ENCODE measurements at places on chromosomes 11 and 22. TPM values are rescaled to one million over a fixed set of nuclear protein-coding genes. Genes with fewer than 3 reads are reported as not detected.

POTEH gene
- not detected for total RNA-seq

GRCh38 chr22:25048659-25049647 lies 96.4 kb downstream of the KIAA1671 start:
- peak; percentile 49 for DNase-seq

OR8A1 gene
- total RNA-seq, result not detected

PANX2 gene
- not detected for total RNA-seq

GRCh38 chr22:26399289-26399688 lies 29.8 kb upstream of the ASPHD2 start:
- DNase-seq, result no peak

CNIH2 gene
- 1.8 TPM for total RNA-seq

GRCh38 chr11:133977067-133977677 lies 20.4 kb upstream of the IGSF9B start:
- DNase-seq, result no peak

DNA sequence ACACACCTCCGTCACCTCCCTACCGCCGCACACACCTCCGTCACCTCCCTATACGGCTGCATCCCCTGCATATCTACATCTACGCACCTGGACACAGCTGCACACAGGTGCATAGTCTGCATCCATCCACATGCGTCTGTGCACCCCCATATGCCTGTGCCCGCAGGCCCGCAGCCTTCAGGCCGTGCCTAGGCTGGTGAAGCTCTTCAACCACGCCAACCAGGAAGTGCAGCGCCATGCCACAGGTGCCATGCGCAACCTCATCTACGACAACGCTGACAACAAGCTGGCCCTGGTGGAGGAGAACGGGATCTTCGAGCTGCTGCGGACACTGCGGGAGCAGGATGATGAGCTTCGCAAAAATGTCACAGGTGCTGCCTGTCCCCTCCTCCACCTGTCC lies 4.8 kb downstream of the PKP3 start:
- DNase-seq, result no peak

GRCh38 chr11:22807855-22808570 lies 21.6 kb downstream of the SVIP start:
- DNase-seq, result no peak

WT1 gene
- total RNA-seq, result not detected

GRCh38 chr22:46737105-46737975 lies 712 bp downstream of the CERK start:
- DNase-seq, result peak; percentile 57

- no peak for DNase-seq
These were observed 259.8 kb upstream of the ANO5 start for GRCh38 chr11:21933095-21933494.

CCDC188 gene
- total RNA-seq, result not detected

- DNase-seq, result no peak
These were observed 3.4 kb upstream of the MOGAT2 start for GRCh38 chr11:75714211-75714610.

DNA sequence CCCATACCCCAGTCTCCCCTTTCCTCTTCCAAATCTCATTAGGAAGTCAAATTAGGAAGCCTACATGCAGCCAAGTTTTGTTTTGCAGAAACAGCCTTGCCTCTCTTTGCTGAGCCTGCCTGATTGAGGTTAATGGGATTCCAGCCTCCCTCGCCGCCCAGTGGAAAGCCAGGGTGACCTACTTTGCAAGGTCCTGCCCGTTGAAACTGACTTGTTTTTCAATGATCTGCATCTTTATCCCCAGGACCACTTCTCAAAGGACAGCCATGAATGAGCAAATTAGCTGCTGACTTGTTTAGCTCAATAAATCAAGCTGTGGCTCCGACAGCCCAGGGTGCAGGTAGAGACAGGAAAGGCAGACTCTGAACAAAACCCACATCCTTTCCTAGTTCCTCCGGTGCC lies 110.4 kb downstream of the RRAS2 start:
- no peak for DNase-seq

DNA sequence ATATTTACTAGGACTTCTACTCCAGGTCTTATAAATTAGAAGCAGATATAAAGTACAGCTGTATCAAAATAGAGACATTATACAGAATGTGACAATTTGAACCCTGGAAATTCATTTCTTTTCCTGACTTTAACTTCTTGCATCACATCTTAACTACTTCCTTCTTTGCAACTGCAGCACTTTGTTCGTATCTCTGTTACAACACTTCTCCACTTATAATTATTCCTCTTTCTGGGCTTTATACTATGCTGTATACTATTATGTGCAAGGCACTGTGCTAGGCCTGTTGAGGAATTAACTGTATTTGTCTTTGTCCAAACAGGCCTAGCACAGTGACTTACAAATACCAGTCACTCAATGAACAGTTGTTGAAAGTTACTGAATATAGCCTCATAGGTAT lies 1.8 kb upstream of the SLC36A4 start:
- DNase-seq, result no peak

LMNTD2 gene
- total RNA-seq, result 7.0 TPM

DNA sequence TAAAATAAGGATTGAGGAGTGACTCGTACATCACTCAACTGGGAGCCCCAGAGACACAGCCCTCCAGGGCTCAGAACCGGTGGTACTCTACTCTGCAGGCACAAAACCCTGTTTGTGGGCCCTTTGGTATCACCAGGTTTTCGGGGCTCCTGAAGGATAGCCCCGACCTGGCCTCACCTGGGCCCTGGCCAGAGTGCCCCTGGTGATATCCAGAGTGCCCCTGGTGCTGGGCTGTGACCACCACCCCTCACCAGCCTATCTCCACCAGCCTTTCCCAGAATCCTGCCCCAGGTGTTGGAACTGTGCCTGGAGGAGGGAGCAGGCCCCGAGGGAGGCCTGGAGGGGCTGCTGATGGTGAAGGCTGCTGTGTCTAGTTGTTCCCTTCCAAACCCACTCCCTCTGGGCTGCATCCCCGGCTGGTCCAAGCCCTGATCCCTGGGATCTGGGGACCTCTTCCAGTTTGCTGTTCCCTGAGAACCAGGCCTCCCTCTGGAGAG lies 2.2 kb upstream of the GGT5 start:
- no peak for DNase-seq

CSRP3 gene
- total RNA-seq, result not detected

DNA sequence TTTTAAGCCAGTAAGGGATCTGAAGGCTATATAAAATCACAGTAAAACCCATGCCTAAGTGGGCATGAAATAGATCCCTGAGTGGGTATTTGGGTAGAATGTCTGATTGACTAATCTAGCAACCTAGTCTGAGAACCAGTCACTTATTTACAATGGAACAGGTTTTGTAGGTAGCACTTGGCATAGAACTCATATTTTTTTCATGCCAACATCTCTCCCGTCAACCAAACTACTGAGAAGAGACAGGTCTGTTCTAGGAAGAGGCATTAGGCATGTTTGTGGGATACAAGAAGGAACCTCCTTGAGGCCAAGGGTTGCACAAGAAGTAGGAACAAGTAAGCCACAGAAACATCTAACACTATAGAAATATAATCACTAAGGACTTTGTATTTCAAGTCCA lies 840.4 kb upstream of the TENM4 start:
- no peak for DNase-seq

DNA sequence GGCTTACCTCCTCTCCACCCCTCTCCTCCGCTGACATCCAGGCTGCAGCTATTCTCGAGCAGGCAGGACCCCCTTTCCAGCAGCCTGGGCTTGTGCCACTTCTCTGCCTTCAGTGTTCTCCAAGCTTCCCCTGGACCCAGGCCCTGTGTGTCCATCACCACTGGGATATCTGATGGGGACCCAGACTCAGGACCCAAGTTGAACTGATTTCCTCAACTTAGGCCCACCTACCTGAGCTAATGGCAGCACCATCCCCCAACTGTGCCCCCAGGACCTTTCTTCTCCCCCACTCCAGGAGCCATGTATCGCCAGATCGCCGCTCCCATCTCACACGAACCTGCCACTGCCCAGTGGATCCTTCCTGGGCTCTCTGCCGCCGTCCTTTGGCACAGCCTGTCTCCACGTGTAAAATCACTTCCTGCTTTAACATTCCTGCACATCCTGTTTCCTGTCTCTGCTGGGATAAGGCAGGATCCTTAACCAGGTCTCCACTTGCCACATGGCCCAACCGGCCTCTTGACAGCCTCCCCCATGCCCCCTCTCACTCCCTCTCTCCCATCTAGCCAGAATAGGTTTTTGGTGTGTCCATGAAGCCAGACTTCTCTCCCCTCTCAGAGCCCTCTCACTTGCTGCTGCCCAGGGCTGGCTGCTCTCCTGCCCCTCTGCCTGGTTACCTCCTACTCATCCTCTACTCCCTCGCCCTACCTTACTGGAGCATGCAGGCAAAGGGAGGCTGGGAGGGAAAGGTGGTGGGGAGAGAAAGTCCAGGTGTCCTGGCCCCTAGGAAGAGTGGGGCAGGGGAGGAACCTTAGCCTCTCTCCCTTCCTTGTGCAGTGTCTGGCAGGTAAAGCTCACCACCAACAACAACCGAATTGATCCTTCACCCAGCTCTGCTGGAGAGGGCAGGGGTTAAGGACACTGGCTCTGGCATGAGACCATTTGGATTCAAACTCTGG lies 9.4 kb downstream of the SPATA19 start:
- DNase-seq, result no peak

NOL12 gene
- 50.3 TPM for total RNA-seq

GRCh38 chr11:123104697-123105096 lies 42.8 kb upstream of the HSPA8 start:
- DNase-seq, result no peak

GRCh38 chr11:66015936-66016792 lies 4.4 kb downstream of the CST6 start:
- no peak for DNase-seq

DNA sequence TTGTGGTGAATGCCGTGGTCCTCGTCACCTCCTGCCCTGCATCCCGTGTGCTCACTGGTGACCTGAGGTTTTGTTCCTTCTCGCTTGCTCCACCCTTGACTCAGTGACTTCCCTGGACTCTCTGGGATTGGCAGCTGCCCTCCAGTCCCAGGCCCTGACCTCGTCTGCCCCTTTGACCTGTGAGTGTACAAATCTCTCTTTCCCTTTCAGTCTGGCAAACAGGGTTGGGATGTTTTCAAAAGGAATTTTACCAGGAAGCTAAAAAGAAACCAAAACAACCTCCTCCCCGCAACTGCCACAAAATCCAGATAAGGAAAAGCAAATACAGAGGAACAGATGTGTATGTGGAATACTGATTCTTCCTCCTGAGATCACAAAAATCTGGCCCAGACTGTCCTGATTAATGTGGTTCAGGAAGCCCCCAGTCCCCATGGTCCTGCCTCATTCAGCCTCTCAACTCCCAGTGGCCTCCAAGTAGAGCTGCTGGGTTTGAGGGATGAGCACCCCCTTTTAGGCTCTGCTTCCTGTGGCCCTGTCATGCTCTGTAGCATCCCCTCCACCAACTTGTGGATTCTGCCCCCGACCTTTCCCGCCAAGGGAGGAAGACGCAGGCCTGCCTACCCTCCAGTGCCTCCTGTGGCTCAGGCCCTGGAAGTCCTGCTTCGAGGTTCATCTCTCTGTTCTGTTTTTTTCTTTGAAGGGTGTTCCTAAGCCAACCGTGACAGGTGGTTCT lies 15.2 kb downstream of the ROBO4 start:
- DNase-seq, result no peak

GRCh38 chr22:47160141-47160541 lies 397.7 kb downstream of the TBC1D22A start:
- DNase-seq, result no peak

GRCh38 chr11:75796091-75796435 lies 18.9 kb upstream of the UVRAG start:
- no peak for DNase-seq

DCDC1 gene
- 0.29 TPM for total RNA-seq

PIM3 gene
- 58.8 TPM for total RNA-seq

GRCh38 chr22:17787716-17788330 lies 13.6 kb upstream of the BID start:
- DNase-seq, result peak; percentile 13

BBOX1 gene
- total RNA-seq, result not detected

- no peak for DNase-seq
These were observed 304.8 kb downstream of the ST3GAL4 start for GRCh38 chr11:126660321-126660720.

DNA sequence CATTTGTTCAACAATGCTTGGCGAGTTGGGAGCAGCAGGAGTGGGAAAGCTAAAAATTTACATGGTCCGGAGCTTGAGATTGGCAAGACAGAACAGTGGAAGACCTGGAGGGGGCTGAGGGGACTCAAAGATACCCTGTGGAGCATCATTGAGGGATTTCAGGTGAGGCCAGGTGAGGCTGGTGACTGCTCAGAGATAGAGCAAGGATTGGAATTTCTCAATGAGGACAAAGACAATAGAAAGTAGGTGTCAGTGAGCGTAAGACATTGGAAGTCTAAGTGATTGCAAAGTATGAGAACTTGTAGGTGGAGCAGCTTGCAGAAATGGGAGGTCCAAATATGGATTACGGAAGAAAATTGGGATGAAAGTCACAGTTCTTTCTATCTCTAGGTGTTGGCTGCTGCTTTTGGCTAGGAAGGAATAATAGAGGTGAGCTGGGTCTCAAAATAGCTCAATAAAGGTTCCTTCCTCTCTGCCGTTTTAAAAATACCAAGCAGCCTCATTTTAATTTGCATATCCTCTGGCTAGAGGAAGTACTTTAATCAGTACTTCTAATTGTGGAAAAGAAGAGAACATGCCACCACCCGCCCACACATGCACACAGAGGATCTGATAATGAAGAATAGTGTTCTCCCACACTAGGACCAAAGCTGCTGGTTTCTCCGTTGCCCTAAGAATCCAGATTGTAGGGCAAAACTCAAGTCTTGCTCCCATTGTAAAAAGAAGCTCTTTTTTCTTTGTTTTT lies 41.8 kb upstream of the SORL1-AS1 start:
- peak; percentile 26 for DNase-seq

GRCh38 chr11:47325271-47326041 lies 27.0 kb downstream of the MYBPC3 start:
- DNase-seq, result no peak

DNA sequence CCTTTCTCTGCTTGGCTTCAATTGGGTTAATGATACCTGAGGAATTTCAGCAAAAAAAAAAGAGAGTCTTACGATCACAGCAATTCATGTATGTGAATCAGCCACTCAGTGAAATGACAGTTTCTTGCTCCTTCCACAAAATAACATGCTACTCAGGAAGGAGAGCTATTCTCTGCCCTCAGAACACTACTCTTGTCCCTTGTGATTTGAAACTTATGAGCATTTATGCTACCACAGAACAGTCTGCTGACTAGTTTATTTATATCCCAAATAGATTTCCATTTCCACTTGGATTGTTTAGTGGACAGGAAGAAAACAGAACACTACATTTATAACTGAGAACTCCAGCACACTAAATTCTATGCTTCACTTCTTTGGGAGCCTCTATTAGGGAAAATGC lies 8.5 kb downstream of the TFIP11 start:
- no peak for DNase-seq

DNA sequence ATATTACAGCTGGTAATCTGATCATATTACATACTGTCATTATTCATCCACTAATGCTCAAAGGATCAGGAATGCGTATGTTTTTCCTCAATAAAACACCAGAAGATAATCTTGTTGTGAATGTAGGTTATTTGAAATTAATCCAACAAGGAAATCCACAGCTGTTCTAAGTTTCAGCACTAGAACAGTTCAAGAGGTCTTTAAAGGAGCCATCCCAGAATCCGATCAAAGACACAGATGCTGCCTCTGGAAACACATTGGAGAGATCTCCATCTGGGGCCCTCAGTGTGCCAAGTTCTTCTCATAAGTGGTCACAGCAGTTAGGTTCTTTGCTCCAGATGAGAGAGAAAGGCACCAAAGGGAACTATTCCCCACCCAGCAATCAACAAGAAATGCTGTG lies 1955.1 kb upstream of the RAG2 start:
- no peak for DNase-seq

SPTBN2 gene
- not detected for total RNA-seq
